Fibroblast of gingiva (primary cell): ENCODE measurements at places on chromosomes 1 and 21.

- DNase-seq, result no peak
Measured at GRCh38 chr21:33266789-33267135, 595 bp downstream of the IL10RB start.

DNA sequence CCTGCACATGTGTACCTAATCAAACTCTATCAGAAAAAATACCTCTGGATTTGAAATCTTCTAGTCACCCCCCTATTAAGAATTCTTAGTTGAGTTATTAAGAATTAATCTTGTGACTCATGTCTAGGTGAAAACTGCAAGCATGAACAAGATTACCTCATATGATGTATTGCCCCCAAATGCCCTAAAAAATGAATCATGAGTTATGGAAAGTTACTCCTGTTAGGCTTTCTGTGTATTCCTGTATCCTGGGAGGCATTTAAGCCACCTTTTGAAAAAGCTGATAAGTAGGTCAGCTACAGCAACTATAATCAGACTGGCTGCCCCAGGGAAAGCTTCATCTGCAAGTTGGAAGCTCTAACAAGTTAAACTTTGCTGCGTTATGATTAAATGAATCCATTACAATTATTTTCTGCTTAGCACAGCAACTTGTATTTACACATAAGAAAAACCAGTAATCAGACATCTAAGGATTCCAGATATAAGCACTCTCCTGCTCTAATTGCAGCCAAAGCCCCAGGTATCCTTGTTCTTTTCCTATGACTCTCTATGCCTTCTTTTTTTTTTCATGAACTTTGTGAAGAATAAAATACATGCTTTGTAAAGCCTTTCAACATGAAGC lies 147.7 kb downstream of the NTPCR start:
- no peak for DNase-seq

GRCh38 chr1:227576189-227576588 lies 12.8 kb downstream of the ZNF678 start:
- peak; percentile 21 for DNase-seq

- peak; percentile 65 for DNase-seq
Measured at GRCh38 chr1:145960468-145961108, 2.8 kb upstream of the LIX1L start.

DNA sequence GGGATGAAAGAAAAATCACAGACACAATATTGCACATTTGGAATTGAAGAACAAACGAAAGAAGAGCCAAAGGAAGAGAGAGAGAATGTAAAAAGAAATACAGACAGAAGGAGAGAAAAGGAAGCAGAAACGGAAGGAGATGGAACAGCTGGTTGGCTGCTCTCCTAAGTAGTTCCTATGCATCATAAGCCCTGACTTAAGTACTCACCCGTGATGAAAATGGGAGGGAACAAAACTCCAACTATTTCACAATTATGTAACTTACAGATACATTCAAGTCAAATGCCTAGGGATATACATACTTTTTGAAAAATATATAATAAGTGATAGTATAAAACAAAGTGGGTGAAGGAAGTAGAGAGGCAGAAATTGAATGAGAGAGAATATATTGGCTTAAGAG lies 88.5 kb downstream of the TTLL7 start:
- no peak for DNase-seq

- DNase-seq, result no peak
Measured at GRCh38 chr21:35120631-35121180, 71.6 kb upstream of the RUNX1 start.

- DNase-seq, result no peak
Measured at GRCh38 chr1:208934933-208935332, 648.6 kb upstream of the CAMK1G start.

DNA sequence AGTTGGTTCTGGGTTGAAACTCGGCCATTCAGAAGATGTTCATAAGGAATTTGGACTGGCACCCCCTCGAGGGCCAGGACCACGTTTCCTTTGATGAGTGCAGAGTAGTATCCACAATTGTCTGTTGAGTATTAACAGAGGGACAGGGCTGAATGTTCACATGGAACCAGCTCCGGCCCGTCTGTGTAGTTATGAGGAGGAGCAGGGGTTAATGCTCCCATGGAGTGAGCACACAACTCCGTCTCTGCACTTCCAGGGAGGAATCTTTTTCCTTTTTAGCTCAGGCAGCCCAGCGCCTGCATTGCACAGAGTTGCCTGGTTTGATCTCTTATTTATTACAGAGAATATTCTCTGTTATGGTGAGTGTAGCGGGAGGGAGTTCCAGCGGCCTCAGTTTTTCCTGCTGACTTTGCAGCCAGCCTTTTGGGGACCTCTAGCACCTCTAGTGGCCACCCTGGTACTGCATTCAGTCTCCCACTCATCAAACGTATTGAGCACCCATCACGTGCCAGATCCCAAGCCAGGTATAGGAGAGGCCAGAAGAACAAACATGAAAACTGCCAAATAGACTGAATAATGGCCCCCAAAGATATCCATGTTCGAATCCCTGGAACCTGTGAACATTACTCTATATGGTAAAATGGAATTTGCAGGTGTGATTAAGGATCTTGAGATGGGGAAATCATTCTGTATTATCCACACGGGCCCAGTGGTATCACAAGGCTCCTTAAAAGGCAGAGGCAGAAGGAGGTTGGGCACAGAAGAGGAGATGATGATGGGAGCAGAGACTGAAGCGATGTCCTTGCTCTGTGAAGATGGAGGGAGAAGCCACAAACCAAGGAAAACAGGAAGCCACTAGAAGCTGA lies 167.7 kb upstream of the CSF3R start:
- DNase-seq, result peak; percentile 20

GRCh38 chr1:8094481-8095241 lies 68.6 kb upstream of the ERRFI1 start:
- DNase-seq, result peak; percentile 32
